ENCODE measurements at places on chromosomes 13 and 19.

DNA sequence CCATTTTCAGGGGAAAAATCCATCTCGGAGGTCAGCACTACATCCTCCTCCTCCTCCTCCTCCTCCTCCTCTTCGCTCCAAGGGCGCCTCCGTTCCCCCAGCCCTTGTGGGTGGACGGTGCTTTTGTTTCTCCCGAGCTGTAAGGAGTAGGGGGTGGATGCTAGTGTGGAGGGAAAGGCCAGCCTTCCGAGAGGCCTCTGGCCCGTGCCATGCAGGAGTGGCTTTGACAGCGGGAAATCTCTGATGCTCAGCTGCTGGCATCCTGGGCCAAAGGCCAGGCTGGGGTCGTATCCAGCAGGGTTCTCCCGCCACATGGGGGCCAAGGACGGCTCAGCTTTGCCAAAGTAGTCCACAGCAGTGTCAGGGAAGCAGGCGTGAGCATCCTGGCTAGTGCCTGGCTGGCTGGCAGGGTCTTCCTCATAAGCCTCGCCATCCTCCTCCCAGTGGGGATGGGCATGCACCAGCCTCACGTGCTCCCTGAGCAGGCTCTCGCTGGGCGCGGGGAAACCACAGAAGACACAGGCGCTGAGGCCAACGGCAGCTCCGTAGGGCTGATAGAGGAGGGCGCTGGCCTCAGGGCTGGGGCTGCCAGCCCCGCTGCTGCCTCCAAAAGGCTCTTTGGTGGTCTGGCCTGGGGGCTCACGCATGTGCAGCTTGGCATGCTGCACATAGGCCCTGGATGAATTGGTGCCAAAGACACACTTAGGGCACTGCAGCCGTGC, 10.5 kb downstream of the WIZ start:
- no peaks in the 10 kb centered on the region for H3K36me3 ChIP-seq
- DNase-seq: no peak
- H3K27me3 ChIP-seq: no peaks in the 10 kb centered on the region
- no peak overlapping the region for H3K4me3 ChIP-seq
- H3K4me1 ChIP-seq: no peaks in the 10 kb centered on the region

DNA sequence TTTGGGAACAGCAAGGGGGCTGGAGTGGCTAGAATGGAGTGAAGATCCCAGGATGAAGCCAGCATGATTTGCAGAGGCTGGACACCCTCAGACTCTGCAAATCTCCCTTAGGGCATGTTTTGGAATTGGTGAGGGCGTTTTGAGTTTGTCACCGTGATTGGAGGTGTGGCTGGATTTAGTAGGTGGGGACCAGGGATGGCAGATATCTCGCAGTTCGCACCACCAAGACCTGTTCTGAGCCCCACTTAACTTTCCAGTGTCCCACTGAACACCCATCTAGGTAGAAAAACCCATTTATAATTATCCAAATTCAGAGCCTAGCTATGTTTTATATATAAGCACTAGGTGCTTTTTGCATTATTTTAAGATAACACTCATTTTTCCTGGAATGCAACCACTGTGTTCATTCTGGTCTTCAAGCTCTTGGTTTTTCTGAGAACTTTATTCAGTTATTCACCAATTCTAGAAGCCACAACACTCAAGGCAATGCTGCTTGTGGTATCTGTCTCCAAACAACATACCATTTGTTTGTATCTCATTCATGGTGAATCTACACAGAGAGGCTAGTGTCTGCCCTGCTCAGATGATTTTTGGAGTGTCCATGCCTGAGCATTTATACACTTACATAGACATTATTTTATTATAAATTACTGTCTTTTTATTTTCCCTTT, 3.0 kb upstream of the NANOS2 start:
- no peaks in the 10 kb centered on the region for H3K36me3 ChIP-seq
- no peak for DNase-seq
- H3K4me3 ChIP-seq: no peak overlapping the region

DNA sequence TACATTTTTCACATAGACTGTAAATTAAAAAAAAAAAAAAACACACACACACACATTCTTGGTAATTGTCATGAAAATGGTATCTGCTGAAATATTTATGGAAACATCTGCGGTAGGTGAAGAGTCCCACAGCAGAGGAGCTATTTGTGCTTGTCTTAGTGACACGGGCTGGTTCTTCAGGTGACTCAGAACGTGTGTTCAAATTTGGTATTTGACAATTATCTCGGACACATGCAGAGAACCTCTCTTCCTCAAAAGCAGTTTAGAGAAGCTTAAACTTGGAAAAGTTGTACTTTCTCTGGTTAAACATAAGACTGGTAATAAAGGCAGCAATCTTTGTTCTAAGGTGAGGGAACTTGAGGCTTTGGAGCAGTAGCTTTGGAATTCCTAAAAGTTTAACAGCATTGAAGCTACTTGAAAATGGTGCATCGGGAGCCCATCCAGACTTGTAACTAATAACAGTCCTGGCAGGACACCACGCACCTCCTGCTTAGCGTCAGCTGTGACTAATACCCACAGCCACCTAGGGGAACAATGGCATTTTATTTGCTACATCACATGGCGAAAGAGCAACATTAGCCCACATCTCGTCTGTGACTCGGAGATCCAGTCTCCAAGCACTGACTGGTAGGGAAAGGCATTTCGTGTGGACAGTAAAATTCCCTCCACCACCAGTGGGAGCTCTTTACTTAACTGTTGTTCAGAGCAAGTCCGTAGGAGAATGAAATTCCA, 1505.1 kb upstream of the SLC10A2 start:
- no peaks in the 10 kb centered on the region for H3K36me3 ChIP-seq
- H3K4me3 ChIP-seq: no peak overlapping the region
- DNase-seq: peak; percentile 72
- no peaks in the 10 kb centered on the region for H3K27me3 ChIP-seq
- H3K27ac ChIP-seq: no peak overlapping the region

- no peaks in the 10 kb centered on the region for H3K27me3 ChIP-seq
- peaks cover 5% of the 10 kb centered on the region for H3K4me1 ChIP-seq
- peak; percentile 88 for DNase-seq
These were observed at the start of gene CUL4A for GRCh38 chr13:113209336-113209758. CUL4A (plus strand) TSS chr13:113209613; CDS start chr13:113209628, 15 bp downstream.

- H3K4me3 ChIP-seq: no peak overlapping the region
- peaks cover 2% of the 10 kb centered on the region for H3K4me1 ChIP-seq
- peak; percentile 93 for DNase-seq
- H3K36me3 ChIP-seq: no peaks in the 10 kb centered on the region
- H3K27me3 ChIP-seq: no peaks in the 10 kb centered on the region
These were observed 7.7 kb upstream of the CXCL17 start for GRCh38 chr19:42450314-42450934.

DNA sequence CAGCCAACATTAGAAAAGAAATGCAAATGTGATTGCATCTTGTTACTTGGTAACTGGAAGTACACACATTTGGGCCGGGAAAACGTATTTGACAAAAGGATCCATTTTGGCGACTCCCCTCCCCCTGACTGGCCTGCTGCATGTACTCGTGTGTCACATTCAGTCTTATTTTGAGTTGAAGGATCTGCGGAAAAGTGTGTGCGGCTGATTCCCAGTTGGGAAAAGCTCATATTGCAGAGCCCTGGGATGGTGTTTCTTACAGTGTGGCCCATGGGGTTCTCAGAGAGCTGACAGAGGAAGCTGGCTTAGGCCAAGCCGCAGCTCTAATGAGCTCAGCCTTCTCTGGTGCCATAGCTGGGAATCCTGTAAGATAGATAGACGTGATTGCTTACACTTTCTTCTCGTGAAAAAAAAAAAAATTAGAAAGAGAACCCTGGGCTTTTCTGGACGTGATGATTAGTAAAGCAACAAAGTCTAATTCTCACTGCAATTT, 170.3 kb upstream of the ARGLU1 start:
- H3K4me3 ChIP-seq: no peak overlapping the region
- H3K27me3 ChIP-seq: no peaks in the 10 kb centered on the region
- H3K27ac ChIP-seq: no peak overlapping the region
- no peak for DNase-seq
- H3K36me3 ChIP-seq: no peaks in the 10 kb centered on the region

DNA sequence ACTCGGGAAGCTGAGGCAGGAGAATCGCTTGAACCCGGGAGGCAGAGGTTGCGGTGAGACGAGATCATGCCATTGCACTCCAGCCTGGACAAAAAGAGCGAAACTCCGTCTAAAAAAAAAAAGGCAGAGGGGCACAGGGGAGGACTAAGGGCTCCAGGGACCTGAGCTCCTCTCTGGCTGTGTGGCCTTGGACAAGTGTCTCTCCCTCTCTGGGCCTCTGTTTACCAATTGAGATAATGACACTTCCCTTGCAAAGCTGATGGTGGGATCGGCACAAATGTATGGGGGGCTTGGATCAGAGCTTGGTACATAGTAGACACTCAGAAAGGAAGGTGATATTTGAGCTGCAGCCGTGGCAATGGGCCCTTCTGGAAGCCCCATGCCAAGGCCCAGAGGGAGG, 11.4 kb upstream of the SPACA4 start:
- H3K27me3 ChIP-seq: no peaks in the 10 kb centered on the region
- H3K36me3 ChIP-seq: no peaks in the 10 kb centered on the region

DNA sequence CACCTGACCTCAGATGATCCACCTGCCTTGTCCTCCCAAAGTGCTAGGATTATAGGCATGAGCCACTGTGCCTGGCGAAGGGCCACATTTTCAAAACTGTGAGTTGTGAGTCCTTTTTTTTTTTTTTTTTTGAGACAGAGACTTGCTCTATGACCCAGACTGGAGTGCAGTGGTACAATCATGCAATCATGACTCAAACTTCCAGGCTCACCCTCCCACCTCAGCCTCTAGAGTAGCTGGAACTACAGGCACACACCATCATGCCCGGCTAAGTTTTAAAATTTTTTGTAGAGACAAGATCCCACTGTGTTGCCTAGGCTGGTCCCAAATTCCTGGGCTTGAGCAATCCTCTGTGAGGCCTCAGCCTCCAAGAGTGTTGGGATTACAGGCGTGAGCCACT, 3.8 kb upstream of the MYPOP start:
- no peak overlapping the region for H3K27ac ChIP-seq
- DNase-seq: no peak

DNA sequence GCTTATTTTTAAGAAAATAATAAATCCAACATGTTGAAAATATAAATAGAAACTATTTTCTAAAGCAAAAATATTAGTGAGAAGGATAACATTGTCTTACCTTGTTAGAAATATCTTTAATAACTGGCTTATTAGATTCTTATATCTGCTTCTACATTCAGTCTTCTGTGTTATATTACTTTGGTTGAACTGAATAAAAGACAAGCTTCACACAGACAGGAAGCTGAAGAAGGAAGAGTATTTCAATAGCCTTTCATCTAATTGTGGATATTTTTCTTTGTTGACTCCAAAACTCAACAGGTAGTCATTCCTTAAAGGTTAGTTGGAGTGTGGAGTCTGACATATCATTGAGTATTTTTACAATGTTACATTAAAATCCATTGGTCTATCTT, 10.9 kb downstream of the SETDB2 start:
- DNase-seq: no peak
- no peak overlapping the region for H3K4me3 ChIP-seq
- no peaks in the 10 kb centered on the region for H3K27me3 ChIP-seq
- H3K27ac ChIP-seq: no peak overlapping the region

GRCh38 chr13:31522396-31522795, 216.9 kb upstream of the RXFP2 start:
- H3K27me3 ChIP-seq: no peaks in the 10 kb centered on the region
- no peaks in the 10 kb centered on the region for H3K36me3 ChIP-seq
- H3K4me1 ChIP-seq: no peaks in the 10 kb centered on the region
- H3K4me3 ChIP-seq: no peak overlapping the region
- no peak overlapping the region for H3K27ac ChIP-seq

DNA sequence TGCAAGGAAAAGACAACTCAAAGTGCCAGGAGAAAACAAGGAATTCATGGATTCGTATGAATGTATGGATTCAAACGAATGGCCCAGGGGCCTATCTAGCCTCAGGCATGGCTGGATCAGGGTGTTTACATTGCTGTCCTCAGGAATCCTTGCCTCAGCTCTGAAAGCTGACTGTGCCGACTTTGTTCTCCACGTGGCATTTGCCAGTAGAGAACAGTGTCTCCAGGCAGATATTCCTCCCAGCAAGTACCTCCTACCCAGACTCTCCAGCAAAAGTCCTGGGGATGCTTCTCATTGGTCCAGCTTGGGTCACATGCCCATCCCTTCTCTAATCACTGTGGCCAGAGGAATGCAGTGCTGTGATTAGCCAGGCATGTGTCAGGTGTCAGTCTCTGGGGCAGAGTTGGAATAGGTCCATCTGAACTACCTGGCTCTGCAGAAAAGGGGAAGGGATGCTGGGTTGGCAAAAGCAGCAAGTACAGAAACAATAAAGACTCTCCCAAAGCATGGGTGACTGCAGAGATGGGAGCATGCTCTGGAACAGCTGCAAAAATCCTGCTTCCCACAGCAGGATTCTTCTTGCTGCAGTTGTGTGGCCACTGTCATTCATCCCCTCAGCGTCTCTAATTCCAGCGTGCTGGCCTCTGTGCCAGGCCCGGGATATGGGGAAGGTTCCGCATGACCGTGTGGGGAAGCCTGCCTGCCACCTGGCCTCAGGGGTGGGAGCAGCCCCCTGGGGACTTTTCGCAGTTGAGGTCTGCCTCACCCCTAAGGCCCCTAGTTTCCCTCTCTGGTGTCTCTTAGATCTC, 30.0 kb downstream of the CCNE1 start:
- H3K36me3 ChIP-seq: no peaks in the 10 kb centered on the region
- no peak overlapping the region for H3K4me3 ChIP-seq
- H3K27ac ChIP-seq: no peak overlapping the region
- DNase-seq: peak; percentile 31

DNA sequence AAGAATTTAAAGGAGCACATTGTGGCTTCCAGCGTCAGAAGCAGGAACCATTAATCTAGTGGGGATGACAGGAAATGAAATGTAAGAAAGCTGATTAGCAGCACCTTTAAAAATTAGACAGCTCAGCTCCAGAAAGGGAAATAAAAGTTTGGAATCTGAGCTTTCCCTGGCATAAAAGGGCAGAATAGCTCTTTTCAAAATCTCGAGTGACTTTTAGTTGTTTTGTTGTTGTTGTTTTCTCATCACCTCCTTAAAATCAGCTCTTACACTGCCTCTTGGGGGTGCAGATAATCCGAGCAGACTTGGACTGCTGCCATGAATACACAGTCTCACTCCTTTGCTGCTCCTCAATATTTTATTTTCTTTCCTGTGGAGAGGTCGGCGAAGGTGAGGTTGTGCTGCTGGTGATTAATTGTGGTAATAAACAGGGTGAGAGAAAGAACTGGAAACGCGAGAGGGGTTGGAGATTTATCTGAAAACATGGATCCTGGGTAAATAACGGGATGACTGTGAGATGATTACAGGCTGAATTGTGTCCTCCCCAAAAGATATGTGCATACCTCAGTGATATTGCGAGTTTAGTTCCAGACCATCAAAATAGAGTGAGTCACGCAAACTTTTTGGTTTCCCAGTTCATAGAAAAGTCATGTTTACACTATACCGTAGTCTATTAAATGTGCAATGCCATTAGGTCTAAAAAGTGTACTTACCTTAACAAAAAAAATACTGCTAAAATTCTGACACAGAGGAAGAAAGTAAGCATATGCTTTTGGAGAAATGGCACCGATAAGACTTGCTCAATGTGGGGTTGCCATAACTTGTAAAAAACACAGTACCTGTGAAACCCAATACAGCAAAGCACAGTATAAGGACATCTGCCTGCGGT, 787.7 kb downstream of the UQCRFS1 start:
- H3K27ac ChIP-seq: no peak overlapping the region
- peaks cover 4% of the 10 kb centered on the region for H3K4me1 ChIP-seq
- no peak overlapping the region for H3K4me3 ChIP-seq
- DNase-seq: no peak

GRCh38 chr13:82248762-82249161, 1633.5 kb downstream of the SLITRK1 start:
- no peaks in the 10 kb centered on the region for H3K27me3 ChIP-seq
- no peak overlapping the region for H3K4me3 ChIP-seq
- DNase-seq: no peak
- H3K4me1 ChIP-seq: no peaks in the 10 kb centered on the region
- H3K36me3 ChIP-seq: no peaks in the 10 kb centered on the region
- no peak overlapping the region for H3K27ac ChIP-seq

Data from colonic mucosa (tissue), 4 donors.